Mucosa of descending colon (tissue), 3 donors: ENCODE measurements at places on chromosomes 3 and 15. TPM values are rescaled to one million over a fixed set of nuclear protein-coding genes. Genes with fewer than 3 reads are reported as not detected.
A peak's percentile ranks its signal among the peaks of the same experiment; 100 is the strongest.

Gene CNTN6
- total RNA-seq = not detected

Gene HYKK
- total RNA-seq = 5.7 TPM

DNA sequence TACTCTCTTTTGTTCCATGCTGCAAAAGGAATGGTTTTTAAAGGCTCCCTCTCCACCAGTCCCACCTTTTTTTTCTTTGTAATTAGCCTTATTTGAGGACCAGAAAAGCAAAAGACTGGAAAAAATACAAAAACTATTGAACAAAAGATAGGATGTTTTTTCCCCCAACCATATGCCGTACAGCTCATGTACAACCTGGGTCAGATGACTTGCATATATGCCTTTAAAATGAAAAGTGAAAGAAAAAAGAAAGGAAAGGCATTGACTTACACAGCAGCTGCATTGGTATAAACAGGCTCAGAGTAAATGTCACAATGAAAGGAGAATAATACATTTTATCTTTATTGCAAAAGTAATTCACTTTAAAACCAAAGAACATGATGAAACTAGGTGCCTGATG, 69.5 kb upstream of the CMC1 start:
- DNase-seq = no peak

- DNase-seq = no peak
These were observed 1.1 kb upstream of the SPATA12 start for GRCh38 chr3:57059411-57059810.

DNA sequence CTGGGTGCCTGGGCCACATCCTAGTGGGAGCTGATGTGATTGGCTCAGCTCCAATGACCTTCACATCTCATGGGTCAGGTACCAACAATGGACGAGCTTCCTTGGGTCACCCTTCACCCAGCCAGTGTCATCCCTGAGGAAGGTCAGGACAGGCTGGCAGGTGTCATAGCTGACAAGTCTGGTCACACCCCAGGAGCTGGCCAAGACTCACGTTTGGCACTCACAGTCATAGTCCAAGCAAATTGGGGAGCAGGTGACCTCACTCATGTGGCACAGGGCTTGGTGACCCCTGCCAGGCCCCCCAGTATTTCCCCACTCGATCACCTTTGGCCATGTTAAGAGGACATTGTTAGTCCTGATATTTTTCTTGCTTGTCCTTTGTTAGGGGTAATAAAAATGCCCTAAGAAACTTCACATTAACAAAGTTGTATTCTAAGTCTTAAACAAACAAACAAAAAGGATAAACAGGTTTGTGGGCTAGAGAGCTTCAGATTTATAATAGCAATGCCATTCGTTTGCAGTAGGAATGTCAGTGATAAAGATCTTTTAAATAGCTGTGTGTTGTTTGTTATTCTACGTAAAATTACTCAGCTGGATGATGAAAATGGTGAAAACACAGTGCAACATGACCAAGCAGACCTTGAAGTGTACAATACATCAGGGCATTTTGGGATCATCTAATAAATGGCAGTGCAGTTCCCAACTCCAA, 79.5 kb upstream of the POMGNT2 start:
- no peak for DNase-seq

GRCh38 chr3:32857921-32858320, 40.1 kb downstream of the TRIM71 start:
- no peak for DNase-seq

DNA sequence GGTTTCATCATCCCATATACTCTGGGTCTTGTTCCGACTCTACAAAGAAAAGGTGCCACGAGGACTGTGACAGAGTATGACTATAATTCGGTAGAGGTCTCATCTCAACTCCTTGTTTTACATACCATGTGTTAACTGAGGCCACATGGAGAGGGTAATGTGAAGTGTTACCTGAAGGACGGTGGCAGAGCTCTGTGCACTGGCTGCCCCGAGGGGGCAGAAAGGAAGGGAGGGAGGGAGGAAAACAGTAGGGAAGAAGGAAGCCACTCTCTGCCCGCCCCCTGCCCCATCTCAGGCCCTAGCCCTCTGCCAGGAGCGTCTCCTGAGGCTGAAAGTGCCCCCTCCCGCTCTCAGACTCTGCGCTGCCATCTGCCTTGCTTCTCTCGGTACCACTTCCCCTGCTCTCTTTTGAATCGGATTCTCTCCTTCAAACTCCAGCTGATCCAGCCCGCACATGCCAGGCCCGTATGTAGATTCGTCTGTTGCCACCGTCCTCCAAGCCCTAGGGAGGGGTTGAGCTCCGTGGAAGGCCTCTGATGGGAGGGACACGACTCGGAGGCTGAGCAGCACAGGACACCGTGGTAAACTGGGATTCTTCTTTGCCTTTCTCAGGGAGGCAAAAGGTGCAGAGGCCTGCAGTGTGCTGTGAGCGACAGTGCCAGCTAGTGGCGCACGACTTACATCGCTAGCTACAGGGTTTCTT, 70.5 kb upstream of the ATP10A start:
- peak; percentile 70 for DNase-seq

Gene CPNE4
- 1.1 TPM for total RNA-seq

- no peak for DNase-seq
These were observed 10.3 kb upstream of the CD47 start for GRCh38 chr3:108100906-108101660.

GRCh38 chr15:82174471-82175235, 87.9 kb downstream of the EFL1 start:
- DNase-seq = no peak

GRCh38 chr3:119352863-119353527, 58.8 kb downstream of the ARHGAP31 start:
- no peak for DNase-seq

Gene UBR1
- total RNA-seq = 20.3 TPM

Gene SPG21
- total RNA-seq = 60.9 TPM

DNA sequence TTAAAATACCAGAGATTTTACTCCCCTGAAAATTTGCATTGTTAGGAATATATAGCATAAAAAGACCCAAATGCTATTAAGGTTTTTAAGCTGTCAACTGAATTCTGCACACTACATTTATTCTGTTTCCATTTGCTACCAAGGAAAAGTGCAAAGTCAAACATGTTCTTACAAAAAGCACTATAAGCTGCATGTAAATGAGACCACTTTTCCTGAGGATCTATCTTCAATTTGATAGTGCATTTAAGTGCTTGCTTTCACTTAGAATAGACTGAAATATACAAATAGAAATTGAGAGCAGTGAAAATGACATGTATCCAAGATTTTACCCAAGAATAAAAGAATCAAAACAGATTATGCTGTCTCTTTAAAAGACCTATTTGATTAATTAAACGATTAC, 1216.2 kb downstream of the ROBO2 start:
- DNase-seq = no peak

GRCh38 chr15:101213147-101213546, 38.7 kb downstream of the CHSY1 start:
- DNase-seq = no peak

DNA sequence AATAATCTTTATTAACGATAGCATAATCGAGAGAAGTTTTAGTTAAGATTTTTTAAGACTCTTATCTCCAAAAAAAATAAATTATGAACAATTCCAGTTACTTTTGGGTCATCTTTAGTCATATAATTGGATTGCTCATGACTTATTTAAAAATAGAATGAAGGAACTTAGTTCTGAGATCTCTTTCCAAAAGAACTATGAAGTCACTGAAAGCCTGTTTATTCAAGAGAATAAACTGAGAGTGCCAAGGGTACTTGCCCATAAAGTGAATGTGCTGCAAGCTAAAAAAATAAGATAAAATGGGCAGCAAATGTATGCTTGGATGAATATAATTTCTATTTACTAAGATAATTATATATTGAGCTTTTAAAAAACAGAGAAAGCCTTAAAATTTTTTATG, 176.5 kb upstream of the PLSCR5 start:
- no peak for DNase-seq

Gene PPP1R14D
- 57.5 TPM for total RNA-seq

GRCh38 chr15:77413699-77414349, 6.1 kb downstream of the PEAK1 start:
- no peak for DNase-seq

Gene C3orf49
- total RNA-seq = not detected

Gene AADACL2
- 0.28 TPM for total RNA-seq

Gene HES1
- 99.0 TPM for total RNA-seq

DNA sequence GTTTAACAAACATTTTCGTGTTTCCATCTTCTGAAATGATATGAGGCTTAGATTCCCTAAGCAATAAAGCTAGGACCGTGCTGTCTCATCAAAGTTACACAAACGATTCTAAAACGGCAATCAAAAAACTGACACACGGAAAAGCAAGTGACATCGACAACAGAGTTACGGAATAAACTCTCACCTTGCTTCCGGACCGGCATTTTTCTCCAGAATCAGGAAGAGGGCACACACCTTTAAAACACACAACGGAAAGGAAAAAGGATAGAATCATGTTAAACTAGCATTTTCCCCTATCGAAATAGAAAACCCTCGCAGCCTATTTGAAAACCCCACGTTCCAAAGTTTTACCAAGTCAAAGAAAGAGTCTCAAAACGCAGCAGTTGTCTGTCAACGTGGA, 1.4 kb downstream of the DLG1 start:
- DNase-seq = peak; percentile 24

- no peak for DNase-seq
These were observed 149.9 kb downstream of the LRRK1 start for GRCh38 chr15:101068961-101069653.

Gene VGLL3
- total RNA-seq = 1.5 TPM

Gene SLC28A2
- 2.6 TPM for total RNA-seq

GRCh38 chr15:87573039-87573438, 683.5 kb downstream of the NTRK3 start:
- no peak for DNase-seq

DNA sequence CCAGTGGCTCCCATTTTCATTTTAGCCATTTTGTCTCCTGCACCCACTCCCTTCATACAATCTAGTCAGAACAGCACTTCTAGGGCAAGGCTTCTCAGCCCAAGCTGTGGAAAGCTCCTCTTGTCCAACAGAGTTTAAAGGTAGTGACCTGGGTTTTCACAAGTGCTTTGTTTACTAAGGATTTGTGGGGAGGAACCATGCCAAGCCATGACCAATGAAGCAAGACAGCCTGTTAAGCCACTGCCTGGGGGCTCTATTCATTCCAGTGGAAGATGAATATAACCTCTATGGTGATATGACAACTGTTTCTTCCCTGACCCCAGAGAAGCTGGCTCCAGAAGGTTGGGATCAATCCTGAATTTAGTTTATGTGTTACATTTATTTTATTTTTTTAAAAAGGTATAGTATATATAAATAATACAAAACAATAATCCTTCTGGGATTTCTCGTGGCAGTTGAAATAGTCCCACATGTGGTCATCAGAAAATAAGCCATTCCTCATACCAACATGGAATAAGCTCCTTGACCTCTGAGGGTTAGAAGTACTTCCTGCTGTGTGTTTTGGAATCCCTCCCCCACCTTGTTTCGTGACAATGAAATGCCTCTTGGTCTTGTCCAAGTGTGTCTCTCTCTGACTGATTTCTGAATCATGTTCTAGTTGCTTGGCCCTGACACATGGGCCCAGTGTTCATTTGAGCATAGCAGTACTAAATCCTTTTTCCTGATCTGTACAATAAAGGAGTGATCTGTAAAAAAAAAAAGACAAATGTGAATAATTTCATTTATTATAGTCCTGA, 13.3 kb upstream of the THUMPD3 start:
- DNase-seq = no peak

GRCh38 chr15:31957581-31957980, 72.7 kb upstream of the CHRNA7 start:
- DNase-seq = no peak

- no peak for DNase-seq
These were observed 7.0 kb downstream of the ADIPOQ start for GRCh38 chr3:186849374-186849975.

GRCh38 chr15:65055201-65055870, 10.1 kb downstream of the SLC51B start:
- DNase-seq = no peak

Gene ACVR2B
- 7.8 TPM for total RNA-seq

DNA sequence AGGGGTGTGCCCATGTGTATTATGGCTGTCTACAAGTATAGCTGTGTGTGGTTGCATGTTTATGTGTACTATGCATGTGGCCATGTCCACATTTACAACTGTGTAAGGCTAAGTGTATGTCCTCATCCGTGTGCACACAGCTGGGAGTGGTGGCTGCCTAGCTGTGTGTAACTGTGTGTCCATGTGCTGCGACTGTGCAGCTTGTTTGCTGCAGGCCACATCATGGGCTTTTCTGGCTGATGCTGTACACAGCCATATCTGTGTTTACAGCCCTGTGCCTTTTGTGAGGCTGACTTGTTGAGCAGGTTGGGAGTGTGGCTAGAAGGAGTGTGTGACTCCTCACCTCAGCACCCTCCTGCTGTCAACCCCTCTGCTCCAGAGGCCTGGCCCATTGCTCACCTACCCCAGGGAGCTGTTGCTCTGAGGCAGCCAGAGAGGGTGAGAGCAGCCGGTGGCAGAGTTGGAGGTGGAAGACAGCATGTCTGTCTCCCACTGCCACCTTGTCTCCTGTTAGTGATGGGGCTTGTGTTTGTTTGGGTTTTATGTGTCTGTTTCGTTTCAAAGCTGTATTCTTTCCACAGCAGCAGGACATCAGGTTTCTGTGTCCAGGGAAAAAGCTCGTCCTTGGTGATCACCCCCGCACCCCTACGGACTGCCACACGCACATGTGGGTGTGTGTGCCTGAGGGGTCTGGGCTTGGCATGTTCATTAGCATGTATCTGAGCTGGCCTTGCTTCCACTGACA, 1.4 kb upstream of the GRM2 start:
- peak; percentile 5 for DNase-seq

DNA sequence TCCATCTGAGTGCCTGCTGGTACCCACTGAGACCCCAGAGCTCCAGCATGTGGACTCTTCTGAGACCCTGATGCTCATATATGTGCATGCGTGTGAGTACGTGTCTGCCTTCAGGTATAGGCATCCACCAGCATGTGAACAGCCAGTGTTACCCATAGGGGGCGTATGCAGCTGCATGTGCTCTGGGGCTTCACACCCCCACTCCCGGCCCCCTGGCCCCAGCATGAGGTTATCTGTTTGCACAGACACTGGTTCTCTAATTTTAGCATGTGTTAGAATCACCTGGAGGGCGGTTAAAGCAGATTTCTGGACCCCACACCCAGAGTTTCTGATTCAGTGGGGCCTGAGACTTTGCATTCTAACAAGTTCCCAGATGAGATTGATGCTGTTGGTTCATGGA, 824 bp upstream of the CILP start:
- DNase-seq = no peak

DNA sequence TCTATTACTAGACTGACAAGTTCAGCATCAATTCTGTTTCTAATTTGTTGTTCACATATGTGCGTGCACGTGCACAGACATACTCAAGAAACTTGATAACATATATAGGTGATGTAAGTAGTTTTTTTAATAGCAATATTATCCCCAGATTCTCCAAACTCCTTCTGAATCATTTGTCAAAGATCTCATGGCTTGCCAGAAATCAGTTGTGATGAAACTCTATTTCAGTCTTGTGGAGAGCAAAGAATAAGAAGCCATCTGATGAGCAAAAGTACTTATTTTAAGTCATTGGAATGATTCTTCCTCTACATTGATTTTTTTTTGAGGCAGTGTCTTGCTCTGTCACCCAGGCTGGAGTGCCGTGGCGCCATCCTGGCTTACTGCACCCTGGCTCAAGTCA, 167.0 kb upstream of the TBL1XR1 start:
- DNase-seq = no peak
